ENCODE measurements at places on chromosomes 2 and 18. TPM values are rescaled to one million over a fixed set of nuclear protein-coding genes. Genes with fewer than 3 reads are reported as not detected.

The SPR gene
- 29.0 TPM for polyA plus RNA-seq

The DSG2 gene
- polyA plus RNA-seq = 13.4 TPM

The CRYGD gene
- not detected for polyA plus RNA-seq

The IKZF2 gene
- polyA plus RNA-seq = 0.51 TPM

The RESP18 gene
- not detected for polyA plus RNA-seq

The ANKRD62 gene
- polyA plus RNA-seq = not detected

The PNO1 gene
- polyA plus RNA-seq = 23.4 TPM

The TOGARAM2 gene
- polyA plus RNA-seq = 3.0 TPM

The CDCA7 gene
- 0.59 TPM for polyA plus RNA-seq

The MYO5B gene
- polyA plus RNA-seq = 8.2 TPM

The CHRNG gene
- polyA plus RNA-seq = not detected

The HADHB gene
- 177 TPM for polyA plus RNA-seq

The COL4A4 gene
- 1.6 TPM for polyA plus RNA-seq

The FAP gene
- polyA plus RNA-seq = 0.77 TPM

The ABCG5 gene
- not detected for polyA plus RNA-seq

The PROM2 gene
- 3.0 TPM for polyA plus RNA-seq

The MPP4 gene
- 0.15 TPM for polyA plus RNA-seq

The NEU2 gene
- not detected for polyA plus RNA-seq

The TRIB2 gene
- 27.4 TPM for polyA plus RNA-seq

The SPATS2L gene
- 27.5 TPM for polyA plus RNA-seq

The TTN gene
- 0.18 TPM for polyA plus RNA-seq

The DPP10 gene
- 0.18 TPM for polyA plus RNA-seq

The FRZB gene
- polyA plus RNA-seq = 6.4 TPM

The R3HDM1 gene
- 5.2 TPM for polyA plus RNA-seq

The LOXHD1 gene
- polyA plus RNA-seq = 0.09 TPM

The SNED1 gene
- 18.1 TPM for polyA plus RNA-seq

The DPYSL5 gene
- 0.01 TPM for polyA plus RNA-seq

The RUFY4 gene
- polyA plus RNA-seq = 0.40 TPM

The PSMA8 gene
- polyA plus RNA-seq = 0.10 TPM

The CYP26B1 gene
- 14.3 TPM for polyA plus RNA-seq

The GFPT1 gene
- 13.3 TPM for polyA plus RNA-seq

The CABYR gene
- polyA plus RNA-seq = 0.90 TPM

The NT5C1B gene
- polyA plus RNA-seq = not detected

The CD8B2 gene
- 0.06 TPM for polyA plus RNA-seq

The VWC2L gene
- polyA plus RNA-seq = not detected

The DPP4 gene
- 1.5 TPM for polyA plus RNA-seq

The CNTNAP5 gene
- polyA plus RNA-seq = 0.10 TPM

The RAB6D gene
- not detected for polyA plus RNA-seq

The ALK gene
- 0.13 TPM for polyA plus RNA-seq

The FHL2 gene
- polyA plus RNA-seq = 2.5 TPM

The GPR17 gene
- 1.8 TPM for polyA plus RNA-seq

The LYG2 gene
- polyA plus RNA-seq = not detected
